ENCODE measurements at places on chromosomes 11 and 22.

- DNase-seq, result no peak
Observed at GRCh38 chr11:36292311-36292722, 3.1 kb upstream of the COMMD9 start.

DNA sequence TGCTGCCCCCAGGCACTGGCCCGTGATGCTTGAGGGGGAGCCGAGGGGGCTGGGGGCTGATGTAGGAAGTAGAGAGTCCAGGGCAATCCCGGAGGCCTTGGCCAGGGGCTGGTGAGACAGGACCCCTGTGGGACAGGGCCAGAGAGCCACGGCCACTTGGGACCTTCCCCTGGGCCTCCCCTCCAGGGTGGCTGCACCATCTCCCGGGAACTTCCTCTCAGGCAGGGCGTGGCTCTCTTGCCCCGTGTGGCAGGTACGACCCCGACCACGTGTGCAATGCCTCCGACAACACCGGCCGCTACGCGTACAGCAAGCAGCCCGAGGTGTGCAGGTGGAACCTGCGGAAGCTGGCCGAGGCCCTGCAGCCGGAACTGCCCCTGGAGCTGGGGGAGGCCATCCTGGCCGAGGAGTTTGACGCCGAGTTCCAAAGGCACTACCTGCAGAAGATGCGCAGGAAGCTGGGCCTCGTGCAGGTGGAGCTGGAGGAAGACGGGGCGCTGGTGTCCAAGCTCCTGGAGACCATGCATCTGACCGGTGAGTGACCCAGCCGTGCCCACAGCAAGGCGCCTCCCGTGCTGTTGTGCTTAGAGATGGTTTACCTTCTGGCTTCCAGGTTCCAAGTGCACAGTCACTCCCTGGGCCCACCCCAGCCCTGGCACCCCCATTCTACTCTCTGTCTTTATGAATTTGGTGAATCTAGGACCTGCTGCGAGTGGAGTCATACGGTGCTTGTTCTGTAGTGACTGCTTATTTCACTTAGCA, 9.7 kb downstream of the SELENOO start:
- DNase-seq, result no peak

DNA sequence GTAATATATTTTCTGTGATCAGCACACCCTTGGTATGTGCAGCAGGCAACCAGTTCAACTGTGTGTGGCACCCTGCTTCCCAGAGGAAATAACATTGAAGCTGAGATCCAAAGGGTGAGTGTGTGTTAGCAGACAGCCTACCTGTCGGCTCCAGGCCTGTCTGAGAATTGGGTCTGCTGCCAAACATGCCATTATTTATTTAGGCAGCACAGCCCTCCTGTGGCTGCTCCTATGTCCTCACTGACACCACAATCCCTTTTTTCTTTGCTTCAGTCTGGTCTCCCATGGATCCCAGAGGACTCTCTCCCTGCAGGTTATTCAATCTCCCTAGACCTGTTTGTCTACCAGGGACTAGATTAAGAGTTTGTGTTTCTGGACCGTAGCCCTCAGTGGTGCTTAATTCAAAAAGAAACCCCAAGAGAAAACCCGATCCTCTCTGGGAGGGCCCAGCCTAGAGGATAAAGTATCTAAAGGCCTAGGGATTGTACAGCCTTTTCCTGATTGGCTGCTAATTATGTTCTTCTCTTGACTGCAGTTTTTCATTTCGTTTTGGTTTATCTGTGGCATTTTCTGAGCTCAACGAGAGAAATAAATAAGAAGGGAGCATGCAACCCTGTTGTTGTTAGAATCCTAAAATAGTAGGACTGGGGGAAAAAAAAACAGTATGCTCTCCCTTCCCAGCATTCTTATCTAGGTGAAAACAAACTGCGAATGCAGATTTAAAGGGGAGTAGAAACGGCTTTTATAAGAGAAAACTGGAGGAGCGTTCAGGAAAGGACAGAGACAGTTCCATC, 24.1 kb downstream of the KCNE3 start:
- DNase-seq, result no peak

GRCh38 chr11:67312187-67313021, 9.1 kb downstream of the SSH3 start:
- DNase-seq, result peak; percentile 35
